Activated T-helper 1 cell treated with anti-CD3 and anti-CD28 coated beads, Interleukin-12 subunit alpha, Interleukin-12 subunit beta, Interleukin-2, Interleukin-4 antibody, amounts not matched to agents 30 ng/mL and 10 ng/mL and 1 ng/mL, durations not matched to agents 14 hours and 24 hours and 36 hours (primary cell): ENCODE measurements at places on chromosomes 7 and 10. TPM values are rescaled to one million over a fixed set of nuclear protein-coding genes. Genes with fewer than 3 reads are reported as not detected.

Gene FAM25G
- not detected in 2 replicates for total RNA-seq

Gene NME8
- total RNA-seq, result not detected in 2 replicates

Gene CACNB2
- total RNA-seq, result 0.13 TPM in 1 of 2 replicates, not detected in the other

Gene GPR22
- total RNA-seq, result not detected in 2 replicates

Gene PGAM1
- total RNA-seq, result 967 and 979 TPM in 2 replicates

Gene FOXP2
- total RNA-seq, result not detected in 2 replicates

Gene SLC18A2
- not detected in 2 replicates for total RNA-seq

Gene PRF1
- total RNA-seq, result 100 and 103 TPM in 2 replicates

Gene OPALIN
- total RNA-seq, result not detected in 2 replicates

Gene PLA2G12B
- not detected in 2 replicates for total RNA-seq

Gene SORCS3
- not detected in 2 replicates for total RNA-seq

Gene CALCR
- not detected in 2 replicates for total RNA-seq

Gene ERVW-1
- not detected in 2 replicates for total RNA-seq

Gene LIPJ
- not detected in 2 replicates for total RNA-seq

GRCh38 chr7:83362871-83363550 lies 200.3 kb upstream of the PCLO start:
- H3K4me1 ChIP-seq, result no peaks in the 10 kb centered on the region
- H3K36me3 ChIP-seq, result no peaks in the 10 kb centered on the region
- no peaks in the 10 kb centered on the region for H3K27me3 ChIP-seq

- peaks cover 2% of the 10 kb centered on the region for H3K27me3 ChIP-seq
- no peaks in the 10 kb centered on the region for H3K36me3 ChIP-seq
- no peak overlapping the region for H3K27ac ChIP-seq
- no peak overlapping the region for H3K4me3 ChIP-seq
Measured at GRCh38 chr10:92839191-92840085, 8.9 kb upstream of the EXOC6 start.

GRCh38 chr10:129334266-129334665 lies 132.8 kb upstream of the MGMT start:
- no peak overlapping the region for H3K4me3 ChIP-seq
- no peaks in the 10 kb centered on the region for H3K4me1 ChIP-seq
- DNase-seq, result no peak
- H3K27me3 ChIP-seq, result peaks cover 6% of the 10 kb centered on the region

GRCh38 chr7:1087952-1088920 lies at the start of gene GPER1:
Gene GPER1, plus strand, starts transcription at chr7:1088113. Its CDS starts 3,616 bp downstream, at chr7:1091729.
- H3K27me3 ChIP-seq, result peaks cover 2% of the 10 kb centered on the region
- no peak within 1 kb of the TSS for H3K27ac ChIP-seq
- H3K4me3 ChIP-seq, result peak within 1 kb of the TSS; percentile 63
- H3K4me1 ChIP-seq, result peaks cover 9% of the 10 kb centered on the region
- no peak for DNase-seq

DNA sequence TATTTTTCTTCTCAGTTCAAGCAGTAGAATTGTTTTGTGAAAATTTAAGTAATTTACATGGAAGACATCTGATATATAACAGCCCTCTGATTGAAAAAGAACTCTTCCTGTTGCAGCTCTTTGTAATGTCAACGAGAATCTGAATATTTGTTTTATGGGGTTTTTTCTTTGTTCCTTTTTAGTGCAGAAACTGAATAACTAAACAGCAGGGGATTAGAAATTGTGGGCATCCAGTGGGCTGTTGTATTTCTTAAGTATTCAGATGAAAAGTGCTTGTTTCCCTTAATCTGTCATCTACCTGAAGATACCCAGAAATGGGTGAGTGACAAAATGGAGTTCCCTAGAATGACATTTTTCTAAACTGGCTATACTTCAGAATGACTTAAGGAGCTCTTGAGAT lies 7.4 kb downstream of the ARL4A start:
- DNase-seq, result no peak
- H3K27ac ChIP-seq, result no peak overlapping the region
- no peaks in the 10 kb centered on the region for H3K27me3 ChIP-seq
- peaks cover 2% of the 10 kb centered on the region for H3K36me3 ChIP-seq
- H3K4me1 ChIP-seq, result peaks cover 6% of the 10 kb centered on the region

DNA sequence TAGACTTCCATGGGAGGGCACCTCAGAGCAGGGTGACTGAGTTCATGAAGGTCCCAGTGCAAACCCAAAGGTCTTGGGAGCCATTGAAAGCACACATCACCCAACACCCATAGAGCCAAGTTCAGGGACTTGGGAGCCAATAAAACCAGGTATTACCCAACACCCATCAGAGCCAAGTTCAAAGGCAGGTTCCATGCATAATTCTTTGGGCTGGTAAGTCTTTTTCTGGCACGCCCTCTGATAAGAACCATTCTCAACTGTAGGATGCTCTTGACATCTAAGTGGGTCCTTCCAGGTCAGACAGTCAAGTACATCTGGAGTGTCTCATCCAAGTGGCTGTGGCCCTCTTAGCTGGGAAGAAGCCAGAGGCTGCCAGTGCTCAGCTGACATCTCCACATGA lies 63.2 kb downstream of the EBF3 start:
- H3K27ac ChIP-seq, result no peak overlapping the region
- no peaks in the 10 kb centered on the region for H3K4me1 ChIP-seq
- no peaks in the 10 kb centered on the region for H3K36me3 ChIP-seq
- H3K27me3 ChIP-seq, result peaks cover 21% of the 10 kb centered on the region

GRCh38 chr7:86863452-86863851 lies 196.0 kb downstream of the ELAPOR2 start:
- DNase-seq, result no peak
- no peaks in the 10 kb centered on the region for H3K4me1 ChIP-seq
- no peak overlapping the region for H3K27ac ChIP-seq
- H3K36me3 ChIP-seq, result no peaks in the 10 kb centered on the region
- H3K27me3 ChIP-seq, result no peaks in the 10 kb centered on the region

DNA sequence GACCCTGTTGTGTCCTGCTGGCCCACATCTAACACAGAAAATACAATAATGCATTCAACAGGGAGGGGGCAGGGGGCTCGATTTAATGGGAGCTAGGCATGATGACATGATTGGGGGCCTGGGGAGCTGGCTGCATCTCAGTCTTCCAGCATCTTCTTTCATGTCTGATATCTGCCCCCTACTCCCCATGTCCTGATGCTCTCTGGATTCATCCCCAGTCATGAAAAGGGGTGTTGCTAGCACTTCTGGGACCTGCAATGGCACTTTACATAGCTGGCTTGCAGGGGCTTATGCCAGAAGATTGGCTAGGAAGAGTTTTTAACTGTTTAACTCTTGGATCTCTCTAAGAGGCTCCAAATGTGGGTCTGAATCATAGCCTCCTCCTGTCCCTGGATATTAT lies 94.9 kb downstream of the AOAH start:
- no peak overlapping the region for H3K4me3 ChIP-seq
- H3K4me1 ChIP-seq, result no peaks in the 10 kb centered on the region
- DNase-seq, result no peak
- H3K36me3 ChIP-seq, result peaks cover 2% of the 10 kb centered on the region
- H3K27ac ChIP-seq, result no peak overlapping the region

DNA sequence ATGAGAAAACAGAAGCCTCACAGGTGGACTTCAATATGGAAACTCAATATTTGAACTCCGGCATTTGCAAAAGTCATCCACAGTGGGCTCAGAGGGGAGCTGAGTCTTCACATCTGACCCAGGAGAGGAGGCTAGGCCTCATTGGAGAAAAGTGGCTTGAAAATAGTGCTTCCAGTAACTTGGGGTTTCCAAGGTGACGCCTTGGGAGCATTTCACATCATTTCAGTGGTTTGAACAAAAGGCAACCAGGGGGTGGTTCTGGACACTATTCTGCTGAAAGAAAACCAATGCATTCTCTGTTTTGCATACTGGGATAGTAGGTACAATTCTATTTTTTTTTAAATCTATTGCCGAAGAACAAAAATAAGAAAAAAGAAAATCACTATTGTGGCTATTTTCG lies 599.2 kb upstream of the POM121L12 start:
- no peak overlapping the region for H3K4me3 ChIP-seq
- no peaks in the 10 kb centered on the region for H3K4me1 ChIP-seq
- DNase-seq, result no peak

- no peak overlapping the region for H3K27ac ChIP-seq
- DNase-seq, result no peak
- H3K36me3 ChIP-seq, result peaks cover 16% of the 10 kb centered on the region
- no peaks in the 10 kb centered on the region for H3K4me1 ChIP-seq
- H3K4me3 ChIP-seq, result no peak overlapping the region
Measured at GRCh38 chr7:64515330-64515729, 47.5 kb downstream of the ZNF680 start.

GRCh38 chr7:139936760-139937310 lies 107.8 kb downstream of the TBXAS1 start:
- H3K27me3 ChIP-seq, result peaks cover 8% of the 10 kb centered on the region
- no peak overlapping the region for H3K4me3 ChIP-seq
- H3K27ac ChIP-seq, result peak overlapping the region; percentile 69
- no peak for DNase-seq

DNA sequence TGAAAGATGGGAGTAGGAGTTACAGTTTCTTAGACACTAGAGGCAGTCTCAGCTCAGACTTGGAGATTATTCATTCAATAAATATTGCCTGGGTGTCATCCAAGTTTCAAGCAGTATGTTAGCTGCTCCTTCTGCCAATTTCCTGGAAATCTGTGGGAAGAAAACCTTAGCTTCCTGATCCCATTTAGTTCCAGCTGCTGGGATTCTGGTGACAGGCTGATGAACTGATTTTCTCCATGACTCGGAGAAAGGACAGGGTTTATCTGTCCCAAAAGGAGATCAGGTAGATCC lies 95.8 kb downstream of the CLEC2L start:
- no peak overlapping the region for H3K27ac ChIP-seq
- H3K4me1 ChIP-seq, result peaks cover 19% of the 10 kb centered on the region
- H3K4me3 ChIP-seq, result no peak overlapping the region
- DNase-seq, result no peak
- H3K36me3 ChIP-seq, result peaks cover 17% of the 10 kb centered on the region

DNA sequence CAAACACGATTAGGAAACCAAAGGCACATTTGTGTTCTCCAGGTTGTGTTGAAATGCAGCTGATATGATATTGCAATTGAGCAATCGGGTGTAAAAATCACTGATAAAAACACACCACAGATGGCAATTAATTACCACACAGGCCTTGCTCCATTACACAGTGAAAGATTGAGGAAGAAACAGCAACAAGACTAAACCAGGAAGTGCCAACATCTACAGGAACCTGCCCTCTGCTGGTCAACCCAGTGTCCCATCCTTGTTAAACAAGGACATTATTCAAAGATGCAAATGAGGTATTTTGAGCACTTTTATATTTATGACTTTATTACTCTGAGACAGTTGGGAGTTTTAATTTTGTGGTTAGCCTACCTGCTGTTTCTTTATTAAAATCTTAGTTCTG lies 765.6 kb upstream of the GHITM start:
- no peak for DNase-seq
- H3K27ac ChIP-seq, result no peak overlapping the region
- H3K4me1 ChIP-seq, result no peaks in the 10 kb centered on the region
- no peaks in the 10 kb centered on the region for H3K36me3 ChIP-seq

DNA sequence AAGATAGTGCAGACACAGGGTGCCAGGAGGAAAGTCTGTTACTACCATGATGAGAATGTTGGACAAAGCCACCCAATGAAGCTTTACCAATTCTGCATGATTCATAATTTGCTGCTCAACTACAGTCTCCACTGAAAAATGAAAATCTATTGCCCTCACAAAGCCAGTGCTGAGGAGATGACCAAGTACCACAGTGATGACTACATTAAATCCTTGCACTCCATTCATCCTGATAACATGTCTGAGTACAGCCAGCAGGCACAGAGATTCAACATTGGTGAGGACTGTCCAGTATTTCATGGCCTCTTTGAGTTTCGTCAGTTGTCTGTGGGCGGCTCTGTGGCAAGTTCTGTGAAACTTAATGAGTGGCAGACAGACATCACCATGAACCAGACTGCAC lies 144.0 kb downstream of the PLCE1 start:
- no peak overlapping the region for H3K27ac ChIP-seq
- H3K4me1 ChIP-seq, result no peaks in the 10 kb centered on the region
- H3K4me3 ChIP-seq, result no peak overlapping the region

DNA sequence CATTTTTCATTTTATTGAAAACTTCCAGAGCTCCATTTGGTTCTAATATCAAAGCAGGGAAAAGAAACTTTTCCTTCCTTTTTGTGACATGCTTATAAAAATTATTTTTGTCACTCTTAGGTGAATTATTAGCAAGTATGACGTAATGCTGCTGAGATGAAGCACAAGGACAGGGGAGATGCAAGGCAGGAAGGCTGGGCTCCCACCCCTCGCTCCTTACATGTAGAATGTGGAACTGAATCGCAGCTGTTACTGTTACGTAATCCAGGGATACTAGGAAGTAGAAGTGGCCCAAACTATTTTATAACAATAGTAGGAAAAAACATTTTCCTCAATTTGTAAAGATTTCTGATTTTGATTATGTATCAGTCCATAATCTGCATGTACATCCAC lies 17.1 kb upstream of the GTPBP4 start:
- no peak overlapping the region for H3K4me3 ChIP-seq
- peaks cover 7% of the 10 kb centered on the region for H3K4me1 ChIP-seq
- peaks cover 14% of the 10 kb centered on the region for H3K27me3 ChIP-seq
- no peak overlapping the region for H3K27ac ChIP-seq

DNA sequence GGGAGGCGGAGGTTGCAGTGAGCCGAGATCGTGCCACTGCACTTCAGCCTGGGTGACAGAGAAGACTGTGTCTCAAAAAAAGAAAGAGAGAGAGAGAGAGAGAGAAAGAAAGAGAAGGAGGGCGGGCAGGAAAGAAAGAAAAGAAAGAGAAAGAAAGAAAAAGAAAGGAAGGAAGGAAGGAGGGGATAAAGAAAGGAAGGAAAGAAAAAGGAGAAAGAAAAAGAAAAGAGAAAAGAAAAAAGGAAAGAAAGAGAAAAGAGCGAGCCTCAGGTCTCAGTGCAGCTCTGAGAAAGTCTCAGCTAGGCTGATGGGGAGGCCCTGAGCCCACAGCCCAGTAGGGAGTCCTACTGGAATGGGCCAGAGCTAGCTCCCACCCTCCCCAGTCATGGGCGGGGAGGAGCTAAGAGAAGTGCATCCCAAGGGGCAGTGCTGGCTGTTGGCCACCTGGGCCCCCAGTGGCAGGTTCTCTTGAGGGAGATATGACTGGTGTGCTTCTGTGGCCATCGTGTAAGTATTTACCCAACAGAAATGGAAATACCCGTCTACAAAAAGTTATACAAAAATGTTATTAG lies 69.3 kb downstream of the ABRAXAS2 start:
- H3K4me3 ChIP-seq, result no peak overlapping the region
- no peaks in the 10 kb centered on the region for H3K4me1 ChIP-seq
- H3K27me3 ChIP-seq, result peaks cover 3% of the 10 kb centered on the region

GRCh38 chr10:132232023-132232951 lies 45.5 kb downstream of the DPYSL4 start:
- H3K36me3 ChIP-seq, result no peaks in the 10 kb centered on the region
- peak; percentile 8 for DNase-seq
- H3K27ac ChIP-seq, result peak overlapping the region; percentile 73
- no peaks in the 10 kb centered on the region for H3K27me3 ChIP-seq
- H3K4me3 ChIP-seq, result peak overlapping the region; percentile 37
- H3K4me1 ChIP-seq, result peaks cover 24% of the 10 kb centered on the region

DNA sequence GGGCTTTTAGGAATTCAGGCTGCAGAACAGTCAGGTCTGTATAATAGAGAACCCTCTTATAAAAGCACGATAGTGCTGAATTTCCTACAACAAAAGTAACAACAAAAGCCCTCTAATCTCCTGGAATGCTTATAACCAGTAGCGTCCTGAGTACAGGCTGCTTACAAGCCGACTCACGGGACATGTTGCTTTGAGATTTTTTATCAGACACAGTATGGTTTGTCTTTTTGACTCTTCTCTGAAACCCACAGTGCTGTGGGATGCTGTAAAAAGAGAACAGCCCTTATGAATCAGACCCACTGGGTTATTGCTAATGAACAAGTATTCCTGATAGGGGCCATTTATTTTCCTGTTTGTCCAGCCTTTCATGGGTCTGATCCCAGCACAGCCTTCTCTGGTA lies 59.4 kb downstream of the PLPP4 start:
- no peak for DNase-seq
- no peaks in the 10 kb centered on the region for H3K36me3 ChIP-seq
- no peaks in the 10 kb centered on the region for H3K27me3 ChIP-seq
- no peak overlapping the region for H3K27ac ChIP-seq
- H3K4me3 ChIP-seq, result no peak overlapping the region
- no peaks in the 10 kb centered on the region for H3K4me1 ChIP-seq
